ENCODE measurements at places on chromosomes 5 and 9.

- no peak for DNase-seq
Observed at GRCh38 chr5:90015584-90016018, 394.0 kb downstream of the CETN3 start.

- no peak for DNase-seq
Observed at GRCh38 chr5:167245868-167246267, 1045.6 kb upstream of the WWC1 start.

DNA sequence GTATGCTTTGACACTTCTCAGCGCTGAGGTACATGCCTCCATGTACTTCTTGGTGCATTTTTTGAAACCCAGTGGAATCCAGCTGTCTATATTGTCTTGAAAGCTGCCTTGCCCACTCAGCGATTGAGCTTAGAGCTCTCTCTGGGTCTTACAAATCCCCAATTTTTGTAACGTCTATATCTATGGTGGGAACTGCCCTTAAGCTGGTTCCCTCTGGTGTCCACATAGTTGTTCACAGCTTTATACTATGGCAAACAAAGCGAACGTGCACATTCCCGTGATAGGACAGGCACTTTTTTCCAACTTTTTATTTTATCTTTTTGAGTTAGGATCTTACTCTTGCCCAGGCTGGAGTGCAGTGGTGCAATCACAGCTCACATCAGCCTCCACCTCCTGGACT lies 20.9 kb downstream of the CDHR2 start:
- peak; percentile 38 for DNase-seq

DNA sequence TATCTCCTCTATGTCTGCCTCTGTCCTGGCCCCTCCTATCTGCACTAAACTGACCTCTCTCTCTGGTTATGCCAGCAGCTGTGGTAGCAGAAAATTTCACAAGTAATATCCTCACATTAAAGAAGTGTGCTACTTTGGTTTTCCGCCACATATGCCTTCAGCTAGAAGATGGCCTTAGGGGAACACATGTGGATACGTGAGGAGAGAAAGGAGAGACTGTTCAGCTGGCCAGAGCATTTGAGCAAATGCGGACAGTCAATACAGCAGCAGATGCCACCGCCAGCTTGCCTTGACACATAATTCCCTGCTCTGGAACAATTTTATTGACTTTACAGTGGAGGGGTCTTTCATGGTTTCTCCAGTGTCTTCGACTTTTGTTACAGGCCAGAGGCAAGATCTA lies 434.6 kb downstream of the TAF11L14 start:
- no peak for DNase-seq

DNA sequence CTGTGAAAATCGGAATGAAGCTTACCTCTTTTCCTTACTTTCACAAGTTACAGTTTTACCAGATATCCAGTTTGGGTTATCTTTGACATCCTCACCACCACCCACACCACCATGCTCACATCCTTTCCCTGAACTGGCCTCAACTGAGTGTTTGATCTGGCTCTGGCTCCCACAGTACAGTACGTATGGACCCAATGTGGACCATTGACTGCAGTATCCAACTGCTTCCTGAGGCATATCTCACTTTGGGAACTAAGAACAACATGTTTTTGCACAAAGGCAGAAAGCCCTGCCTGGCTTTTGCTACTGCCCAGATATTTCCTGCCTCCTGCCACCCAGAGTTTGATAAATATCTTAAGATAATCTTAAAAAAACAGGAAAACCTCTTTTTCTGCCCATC lies 1232.0 kb upstream of the CDH18 start:
- no peak for DNase-seq

- DNase-seq = peak; percentile 16
Observed at GRCh38 chr5:132557478-132558172, 848 bp downstream of the RAD50 start.

GRCh38 chr5:133523013-133523658 lies 89.2 kb downstream of the FSTL4 start:
- DNase-seq = no peak

GRCh38 chr9:133256686-133257091 lies 18.3 kb downstream of the ABO start:
- DNase-seq = no peak

GRCh38 chr5:55645304-55645703 lies 66.8 kb downstream of the SLC38A9 start:
- no peak for DNase-seq

- DNase-seq = peak; percentile 76
Observed at GRCh38 chr5:113061846-113062780, 85.5 kb downstream of the DCP2 start.

- peak; percentile 40 for DNase-seq
Observed at GRCh38 chr9:82606492-82607382, 456.2 kb downstream of the RASEF start.

GRCh38 chr9:71647094-71647591 lies 121.2 kb downstream of the CEMIP2 start:
- peak; percentile 16 for DNase-seq

GRCh38 chr9:61671276-61671973 lies 481.6 kb downstream of the SPATA31A7 start:
- DNase-seq = no peak

DNA sequence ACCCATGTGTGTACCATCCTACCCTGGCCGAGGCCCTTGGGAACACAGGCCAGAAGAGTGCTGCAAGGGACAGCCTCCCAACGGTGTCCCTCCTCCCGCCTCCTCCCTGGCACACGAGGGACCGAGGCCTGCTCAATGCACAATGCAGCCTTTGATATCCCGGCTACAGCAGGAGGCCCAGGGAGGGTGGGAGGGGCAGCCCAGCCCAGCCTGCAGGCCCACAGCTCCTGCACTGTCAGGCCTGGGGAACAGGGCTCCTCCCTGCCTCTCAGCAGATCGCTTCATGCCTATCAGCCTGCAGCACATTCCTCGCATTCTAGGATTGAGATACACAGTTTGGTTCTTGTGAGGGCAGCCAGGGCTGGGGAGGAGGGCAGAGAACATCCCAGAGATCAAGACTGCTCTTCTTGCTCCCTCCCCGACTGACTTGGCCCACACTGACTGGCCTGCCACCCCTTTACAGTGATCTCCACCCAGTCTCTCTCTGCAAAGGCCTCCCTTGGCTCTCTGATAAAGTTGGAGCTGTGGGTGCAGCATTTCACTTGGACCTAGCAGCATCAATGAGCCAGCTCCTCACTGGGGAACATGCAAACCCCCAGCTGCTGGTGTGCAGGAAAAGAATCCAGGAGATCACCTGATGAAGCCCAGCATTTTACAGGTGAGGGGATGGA lies at the start of gene SH3TC2:
Gene SH3TC2, minus strand, starts transcription at position 46 of the 671 bp plus-strand sequence. Its CDS starts 40 bp downstream, at position 6.
- peak; percentile 74 for DNase-seq

- no peak for DNase-seq
Observed at GRCh38 chr5:181109489-181110013, 21.4 kb downstream of the OR2V1 start.

DNA sequence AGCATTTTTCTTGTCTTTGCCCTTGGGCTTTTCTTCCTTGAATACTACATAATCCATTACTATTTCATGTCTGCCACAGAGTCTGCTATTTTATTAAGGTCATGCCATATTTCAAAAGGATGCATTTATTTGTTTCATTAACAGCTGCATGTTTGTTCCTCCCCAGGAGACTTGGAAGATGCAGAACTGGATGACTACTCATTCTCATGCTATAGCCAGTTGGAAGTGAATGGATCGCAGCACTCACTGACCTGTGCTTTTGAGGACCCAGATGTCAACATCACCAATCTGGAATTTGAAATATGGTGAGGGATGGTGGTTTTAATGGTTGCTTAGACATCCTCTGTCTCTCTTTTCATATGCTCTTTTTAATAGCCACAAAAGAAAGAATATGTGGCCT lies 4.0 kb downstream of the IL7R start:
- no peak for DNase-seq

GRCh38 chr9:117528225-117528624 lies 113.4 kb upstream of the ASTN2 start:
- DNase-seq = no peak

DNA sequence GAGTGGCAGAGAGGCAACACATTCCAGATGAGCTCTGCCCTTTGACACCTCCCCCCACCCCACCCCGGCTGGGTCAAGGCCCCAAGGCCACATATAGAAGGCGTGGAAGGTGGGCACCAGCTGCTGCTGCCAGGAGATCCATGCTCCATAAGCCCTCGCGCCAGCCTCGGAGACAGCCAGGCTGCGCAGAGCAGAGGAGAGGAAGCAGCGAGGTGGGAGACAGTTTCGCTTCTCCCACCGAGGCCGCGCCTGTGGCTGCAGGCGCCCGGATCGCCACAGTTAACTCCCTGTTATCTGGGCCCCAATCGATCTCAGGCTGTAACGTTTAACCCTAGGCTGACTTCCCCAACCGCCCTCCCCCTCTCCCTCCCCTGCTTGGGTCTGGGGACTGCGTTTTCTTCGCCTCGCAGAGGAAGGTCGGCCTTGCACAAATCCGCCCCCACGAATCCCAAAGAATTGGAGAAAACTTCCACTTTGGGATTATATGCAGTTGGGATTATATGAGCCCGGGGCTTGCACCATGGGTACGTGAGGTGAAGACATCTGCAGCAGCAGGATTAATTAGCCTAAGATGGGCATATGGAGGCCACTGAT lies 1.1 kb upstream of the CXXC5 start:
- no peak for DNase-seq

- no peak for DNase-seq
Observed at GRCh38 chr5:146428658-146429057, 18.5 kb upstream of the TCERG1 start.

DNA sequence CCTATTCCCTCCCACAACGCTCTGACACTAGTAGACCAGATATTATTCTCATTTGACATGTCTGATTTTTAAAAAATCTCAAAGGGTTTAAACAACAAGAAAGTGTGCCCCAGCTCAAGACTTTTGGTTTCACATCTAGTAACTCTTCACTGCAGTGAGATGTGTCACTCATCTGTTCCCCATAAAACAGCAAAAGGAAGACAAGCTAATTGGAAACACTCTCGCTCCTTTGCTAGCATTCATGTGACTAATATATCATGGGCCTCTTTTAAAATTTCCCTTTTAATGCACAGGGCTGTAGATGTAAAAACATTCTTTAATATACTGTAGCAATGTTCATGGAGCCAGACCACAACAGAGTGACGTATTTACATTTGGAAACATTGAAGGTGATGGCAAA lies 372.6 kb downstream of the ZNF608 start:
- DNase-seq = no peak

- DNase-seq = no peak
Observed at GRCh38 chr5:173859408-173860159, 28.6 kb upstream of the CPEB4 start.

- DNase-seq = peak; percentile 49
Observed at GRCh38 chr9:35696520-35697215, 6.9 kb upstream of the TPM2 start.

DNA sequence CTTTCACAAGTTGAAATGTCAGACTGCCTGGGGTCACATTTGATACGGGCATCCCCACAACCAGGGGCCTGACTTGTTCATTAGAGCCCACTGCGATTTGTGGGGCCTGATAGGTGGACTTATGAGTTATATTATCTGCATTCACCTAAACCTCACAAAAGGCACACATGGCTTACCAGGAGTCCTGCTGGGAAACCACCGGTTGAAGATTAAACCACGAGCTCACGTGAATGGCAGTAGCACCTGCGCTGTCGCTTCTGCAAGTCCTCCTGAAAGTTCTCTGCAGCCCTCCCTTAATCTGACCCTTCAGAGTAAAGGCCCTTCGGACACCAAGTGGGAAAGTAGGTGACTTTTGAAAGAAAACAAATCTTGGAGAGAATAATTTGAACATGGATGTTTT lies 68.9 kb downstream of the PPIC start:
- DNase-seq = no peak

- DNase-seq = peak; percentile 81
Observed at GRCh38 chr5:141846031-141846430, 32.2 kb downstream of the PCDH1 start.

DNA sequence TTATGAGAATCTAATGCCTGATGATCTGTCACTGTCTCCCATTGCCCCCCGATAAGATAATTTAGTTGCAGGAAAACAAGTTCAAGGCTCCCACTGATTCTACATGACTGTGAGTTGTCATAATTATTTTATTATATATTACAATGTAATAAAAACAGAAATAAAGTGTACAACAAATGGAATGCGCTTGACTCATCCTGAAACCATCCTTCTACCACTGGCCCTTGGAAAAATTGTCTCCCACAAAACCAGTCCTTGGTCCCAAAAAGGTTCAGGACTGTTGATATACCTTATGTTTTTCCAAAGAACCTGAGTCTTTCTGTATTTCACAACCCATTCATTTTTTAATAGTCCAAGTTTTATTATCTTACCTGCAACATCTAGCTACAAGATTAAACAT lies 403.5 kb downstream of the TAF11L14 start:
- DNase-seq = no peak

DNA sequence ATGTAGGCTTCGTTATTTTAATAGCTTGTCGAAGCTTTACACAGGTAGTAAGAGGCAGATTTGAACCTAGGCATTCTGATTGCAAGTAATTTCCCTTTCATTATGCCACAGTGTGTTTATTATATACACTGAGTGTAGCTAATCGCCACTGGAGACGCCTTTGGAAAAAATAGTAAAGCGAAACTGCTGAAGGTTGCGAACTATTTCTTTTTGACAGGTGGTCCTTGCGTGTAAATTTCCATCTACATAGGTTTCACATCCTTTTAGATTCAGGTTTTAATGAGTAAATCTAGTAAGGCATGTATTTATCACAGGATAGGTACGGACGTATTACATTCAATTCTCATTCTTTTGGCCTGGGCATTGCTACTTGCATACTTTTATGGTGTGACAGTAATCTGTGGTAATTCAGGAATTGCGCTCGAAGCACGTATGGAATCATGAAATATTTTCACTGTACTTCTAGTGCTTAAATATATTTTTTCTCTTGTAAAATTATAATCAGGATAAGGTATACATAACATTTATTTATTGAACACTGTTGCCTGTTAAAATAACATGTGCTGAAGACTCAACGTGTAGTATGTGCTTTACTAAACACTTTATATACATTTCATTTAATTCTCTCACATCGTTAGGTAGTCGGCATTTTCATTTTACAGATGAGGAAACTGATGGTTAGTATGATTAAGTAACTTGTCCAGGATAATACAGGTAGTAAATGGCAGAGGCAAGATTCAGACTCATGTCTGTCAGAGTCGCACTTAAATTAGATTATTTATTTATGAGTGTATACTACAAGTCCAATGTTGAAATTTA lies 1.8 kb downstream of the MARCHF6 start:
- DNase-seq = peak; percentile 16

GRCh38 chr5:172170251-172170701 lies 17.7 kb downstream of the STK10 start:
- DNase-seq = no peak

- DNase-seq = no peak
Observed at GRCh38 chr9:24189986-24190385, 355.7 kb downstream of the IZUMO3 start.

DNA sequence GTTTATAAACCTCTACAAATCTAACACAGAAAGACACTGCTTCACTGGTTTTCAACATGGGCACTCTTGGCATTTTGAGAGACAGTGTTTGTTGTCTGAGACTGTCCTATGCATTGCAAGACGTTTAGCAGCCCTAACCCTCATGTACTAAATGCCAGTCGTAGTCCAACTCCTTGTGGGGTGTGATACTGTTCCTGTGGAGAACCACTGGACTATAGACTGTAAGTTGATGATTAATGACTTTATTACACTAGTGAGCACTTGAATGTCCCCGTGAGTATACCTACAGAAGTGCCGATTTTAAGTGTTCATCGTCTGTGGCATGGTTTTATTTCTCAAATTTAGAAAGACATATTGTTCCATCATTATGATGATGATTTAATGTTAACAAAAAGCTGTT lies 46.2 kb downstream of the RECK start:
- no peak for DNase-seq

Data from hepatic stellate cell (primary cell).